ENCODE measurements at places on chromosomes 4 and X.

- H3K27ac ChIP-seq: peak within 1 kb of the TSS; percentile 38
- peak within 1 kb of the TSS; percentile 52 for H3K4me3 ChIP-seq
- peaks cover 4% of the 10 kb centered on the region for H3K4me1 ChIP-seq
- no peaks in the 10 kb centered on the region for H3K36me3 ChIP-seq
- no peaks in the 10 kb centered on the region for H3K27me3 ChIP-seq
- peak; percentile 96 for DNase-seq
Observed at GRCh38 chrX:49922291-49923241, at the start of gene CLCN5. TSS of gene CLCN5 (plus strand) at chrX:49922596. CDS start at chrX:49925299, 2,703 bp downstream.

GRCh38 chrX:124239911-124240310 is 92.5 kb upstream of the TEX13D start:
- no peaks in the 10 kb centered on the region for H3K27me3 ChIP-seq
- DNase-seq: no peak
- H3K36me3 ChIP-seq: no peaks in the 10 kb centered on the region
- H3K4me1 ChIP-seq: no peaks in the 10 kb centered on the region
- no peak overlapping the region for H3K27ac ChIP-seq

- no peak for DNase-seq
- H3K27me3 ChIP-seq: no peaks in the 10 kb centered on the region
- H3K27ac ChIP-seq: no peak overlapping the region
Observed at GRCh38 chr4:143721317-143721716, 20.8 kb upstream of the FREM3 start.

GRCh38 chr4:82744284-82744968 is 54.2 kb downstream of the SCD5 start:
- H3K4me3 ChIP-seq: no peak overlapping the region
- H3K4me1 ChIP-seq: peaks cover 8% of the 10 kb centered on the region
- no peaks in the 10 kb centered on the region for H3K27me3 ChIP-seq
- H3K36me3 ChIP-seq: no peaks in the 10 kb centered on the region

DNA sequence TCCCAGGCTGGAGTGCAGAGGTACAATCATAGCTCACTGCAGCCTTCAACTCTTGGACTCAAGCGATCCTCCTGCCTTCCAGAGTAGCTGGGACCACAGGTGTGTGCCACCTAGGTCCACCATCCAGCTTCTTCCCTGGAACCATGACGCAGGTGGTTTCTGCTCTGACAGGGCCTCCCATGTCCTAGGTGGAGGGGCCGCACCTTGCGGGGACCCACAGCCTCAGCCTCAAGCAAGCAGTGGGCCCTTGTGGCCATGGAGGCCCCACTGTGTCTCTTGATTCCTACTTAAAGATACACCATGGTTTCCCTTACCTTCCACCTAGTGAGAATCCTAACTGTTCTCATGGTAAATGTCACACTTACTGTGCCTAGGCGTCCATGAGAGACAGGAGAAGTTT is 6.9 kb upstream of the GPR78 start:
- no peaks in the 10 kb centered on the region for H3K27me3 ChIP-seq
- no peak for DNase-seq
- H3K4me1 ChIP-seq: no peaks in the 10 kb centered on the region
- no peak overlapping the region for H3K4me3 ChIP-seq
- H3K27ac ChIP-seq: no peak overlapping the region
- no peaks in the 10 kb centered on the region for H3K36me3 ChIP-seq

DNA sequence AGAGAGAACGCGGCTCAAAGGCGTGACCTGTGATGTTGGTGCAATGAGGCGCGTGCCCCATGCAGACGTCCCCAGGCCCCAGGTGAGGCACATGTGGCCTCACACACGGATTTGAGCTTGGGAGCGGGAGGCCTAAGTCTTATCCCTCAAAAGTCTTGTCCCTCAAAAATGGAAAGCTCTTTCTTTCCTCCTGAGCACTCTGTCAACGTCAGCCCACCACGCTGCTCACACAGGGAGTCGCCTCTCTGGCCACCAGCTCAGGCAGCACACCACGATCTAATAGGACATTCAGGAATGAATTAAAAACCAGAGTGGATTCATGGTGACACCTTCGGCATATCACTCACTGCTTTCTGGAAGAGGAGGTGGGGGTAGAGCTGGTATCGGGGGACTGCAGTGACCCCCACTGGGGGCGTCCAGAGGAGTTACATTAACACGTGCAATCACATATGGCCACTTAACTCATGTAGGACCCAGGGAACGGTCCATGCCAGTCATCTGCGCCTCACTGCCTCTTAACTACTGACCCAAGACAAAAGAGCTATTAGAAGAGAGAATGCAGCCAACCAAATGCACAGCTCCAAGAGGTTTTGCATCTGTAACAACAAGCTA is 21.9 kb upstream of the CYP4V2 start:
- H3K27ac ChIP-seq: no peak overlapping the region
- no peak for DNase-seq
- H3K4me1 ChIP-seq: no peaks in the 10 kb centered on the region
- peaks cover 3% of the 10 kb centered on the region for H3K36me3 ChIP-seq
- H3K27me3 ChIP-seq: no peaks in the 10 kb centered on the region
- no peak overlapping the region for H3K4me3 ChIP-seq

DNA sequence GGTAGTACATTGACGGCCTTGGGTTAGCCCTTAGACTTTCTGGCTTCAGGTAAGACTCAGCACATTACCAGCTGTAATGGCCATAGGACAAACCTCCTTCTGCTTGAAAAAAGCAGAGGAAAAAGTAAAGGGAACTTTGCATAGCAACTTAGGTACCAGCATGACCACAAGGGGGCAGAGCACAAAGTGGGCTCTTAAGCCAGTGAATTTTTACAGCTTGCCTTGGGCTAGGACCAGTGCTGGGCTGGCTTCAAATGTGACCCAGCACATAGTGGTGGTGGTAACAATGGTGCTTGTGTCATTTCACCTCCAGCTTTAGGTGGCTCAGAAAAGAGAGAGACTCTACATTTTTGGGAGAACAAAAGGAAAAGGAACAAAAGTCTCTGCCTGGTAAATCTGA is 66.1 kb downstream of the KLHL4 start:
- DNase-seq: no peak
- H3K27ac ChIP-seq: no peak overlapping the region
- no peak overlapping the region for H3K4me3 ChIP-seq
- H3K27me3 ChIP-seq: peaks cover 22% of the 10 kb centered on the region
- no peaks in the 10 kb centered on the region for H3K4me1 ChIP-seq

DNA sequence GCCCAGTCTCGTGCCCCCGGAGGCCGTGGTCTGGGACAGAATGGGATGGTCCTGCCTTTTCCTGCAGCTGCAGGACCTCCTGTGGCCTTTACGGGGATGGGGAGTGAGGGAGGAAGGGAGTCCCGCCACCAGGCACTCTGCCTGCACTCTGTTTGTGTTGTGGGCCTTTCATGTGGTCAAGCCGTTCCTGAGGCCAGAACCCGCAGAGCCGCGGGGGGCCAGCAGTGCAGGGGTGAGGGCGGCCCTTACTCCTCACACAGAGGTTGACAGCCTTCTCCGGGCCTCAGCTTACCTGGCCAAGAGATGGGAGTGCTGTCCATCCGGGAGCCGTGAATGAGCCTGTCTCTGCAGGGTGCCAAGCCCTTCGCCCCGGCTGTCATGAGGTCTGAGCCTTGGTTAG is 230.7 kb downstream of the AFAP1 start:
- peak; percentile 35 for DNase-seq
- H3K27me3 ChIP-seq: no peaks in the 10 kb centered on the region
- no peak overlapping the region for H3K27ac ChIP-seq
- no peak overlapping the region for H3K4me3 ChIP-seq

- H3K27me3 ChIP-seq: peaks cover 35% of the 10 kb centered on the region
- DNase-seq: no peak
- H3K4me3 ChIP-seq: no peak within 1 kb of the TSS
- no peaks in the 10 kb centered on the region for H3K36me3 ChIP-seq
Observed at GRCh38 chrX:13569479-13570260, at the start of gene EGFL6. TSS of gene EGFL6 (plus strand) at chrX:13569601. CDS start at chrX:13569862, 261 bp downstream.

GRCh38 chr4:133102043-133102442 is 47.1 kb upstream of the PCDH10 start:
- H3K27me3 ChIP-seq: no peaks in the 10 kb centered on the region
- H3K4me3 ChIP-seq: no peak overlapping the region

DNA sequence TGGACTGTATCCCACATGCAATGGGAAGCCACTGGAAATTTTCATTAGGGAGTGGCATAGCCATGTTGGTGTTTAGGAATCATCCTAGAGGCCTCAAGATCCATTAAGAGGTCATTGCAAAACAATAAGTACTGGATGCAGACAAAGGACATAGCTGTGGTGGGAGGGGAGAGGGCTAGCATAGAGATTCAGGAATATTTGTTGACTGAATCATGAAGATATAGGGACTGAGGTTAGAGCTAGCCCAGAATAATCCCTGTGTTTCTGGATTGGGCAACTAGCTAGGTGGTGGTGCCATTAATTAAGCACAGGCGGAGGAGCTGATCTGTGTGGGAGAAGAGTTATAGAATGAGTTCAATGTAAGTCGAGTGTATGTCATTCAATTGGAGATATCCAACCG is 135.0 kb downstream of the RAB28 start:
- H3K4me1 ChIP-seq: no peaks in the 10 kb centered on the region
- no peaks in the 10 kb centered on the region for H3K27me3 ChIP-seq
- H3K36me3 ChIP-seq: no peaks in the 10 kb centered on the region
- H3K27ac ChIP-seq: no peak overlapping the region
- H3K4me3 ChIP-seq: no peak overlapping the region
- no peak for DNase-seq

DNA sequence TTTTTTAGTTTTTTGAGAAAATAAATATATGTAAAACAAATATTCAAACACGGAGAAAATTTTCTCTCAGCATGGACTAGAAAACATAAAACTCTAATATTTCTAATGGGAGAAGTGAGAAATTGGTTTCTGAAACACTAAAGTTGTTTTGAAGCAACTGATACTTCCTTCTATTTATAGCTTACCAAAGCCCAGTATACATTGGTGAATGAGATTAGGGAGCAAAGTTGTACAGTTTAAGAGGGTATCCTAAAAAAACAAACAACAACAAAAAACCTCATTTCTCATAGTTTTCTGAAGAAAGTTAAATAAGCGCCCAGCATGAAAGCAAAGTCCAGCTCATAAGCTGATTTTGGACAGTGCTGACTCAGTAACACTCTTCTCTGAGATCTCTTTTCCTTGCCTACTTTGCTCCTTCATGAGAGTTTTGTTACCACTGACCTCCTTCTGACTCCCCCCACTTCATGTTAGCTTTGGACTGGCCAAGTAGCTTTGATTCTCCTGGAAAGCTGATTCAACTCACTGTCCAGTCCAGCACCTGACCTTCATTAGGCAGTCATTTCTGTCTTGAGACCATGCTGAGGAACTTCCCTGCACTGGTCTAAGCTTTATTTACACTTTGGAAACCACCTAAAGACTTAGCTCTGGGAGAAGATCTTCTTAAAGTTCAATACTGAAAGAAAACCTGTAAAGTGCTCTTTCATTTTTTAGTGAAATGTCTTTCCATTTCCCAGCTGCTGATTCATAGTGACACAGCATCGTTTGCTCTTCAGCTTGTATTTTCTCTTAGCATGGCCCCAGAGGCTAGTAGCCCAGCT is 21.8 kb upstream of the P2RY10 start:
- no peak overlapping the region for H3K27ac ChIP-seq
- no peaks in the 10 kb centered on the region for H3K36me3 ChIP-seq

DNA sequence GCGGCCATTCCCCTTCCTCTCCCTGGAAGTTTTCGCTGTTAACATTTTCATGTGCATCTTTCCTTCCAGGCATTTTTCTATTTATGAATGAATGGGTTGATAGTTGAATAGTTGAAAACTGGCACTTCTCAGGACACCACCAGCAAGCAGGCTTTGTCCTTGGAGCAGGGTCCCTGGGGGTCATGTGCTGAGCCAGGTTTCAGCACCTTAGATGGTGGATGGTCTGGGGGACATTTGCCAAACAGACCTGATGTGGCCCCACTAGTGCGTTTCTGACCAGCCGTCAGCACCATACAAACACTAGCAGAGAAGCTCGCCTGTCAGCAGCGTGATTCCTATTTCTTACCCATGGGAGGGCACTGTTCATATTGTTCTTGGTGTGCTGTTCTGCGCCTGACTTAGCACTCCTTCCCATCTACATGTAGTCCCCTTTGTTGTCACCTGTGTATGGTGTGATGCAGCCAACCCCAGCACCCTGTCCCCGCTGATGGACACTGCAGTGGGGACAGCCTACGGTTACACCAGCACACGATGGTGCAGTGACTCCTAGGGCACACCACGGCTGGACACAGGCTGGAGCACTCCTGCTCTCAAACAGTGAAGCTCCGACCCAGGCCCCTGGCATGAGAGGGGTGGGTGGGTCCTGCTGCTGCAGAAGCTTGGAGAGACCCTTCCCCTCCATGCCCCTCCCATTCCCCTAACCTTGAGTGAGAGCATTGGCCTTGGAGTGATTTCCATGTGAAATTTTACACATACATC is 27.2 kb upstream of the WFS1 start:
- no peak overlapping the region for H3K4me3 ChIP-seq
- H3K36me3 ChIP-seq: no peaks in the 10 kb centered on the region
- no peak overlapping the region for H3K27ac ChIP-seq

DNA sequence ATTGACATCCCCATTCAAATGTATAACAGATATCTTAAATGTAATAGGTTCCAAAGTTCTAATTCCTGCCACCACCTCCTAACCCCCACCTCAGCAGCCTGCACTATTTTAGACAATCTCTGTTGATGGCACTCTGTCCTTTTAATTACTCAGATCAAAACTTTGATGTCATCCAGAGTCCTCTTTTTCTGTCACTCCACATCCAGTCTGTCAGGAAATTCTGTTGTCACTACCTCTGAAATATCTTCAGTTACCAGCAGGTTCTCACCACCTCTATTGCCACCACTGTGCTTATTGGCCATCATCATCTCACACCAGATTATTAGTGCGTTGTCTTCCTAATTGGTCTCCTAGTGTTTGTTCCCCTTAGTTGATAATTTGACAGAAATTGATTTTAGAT is 76.2 kb downstream of the PTPN13 start:
- H3K4me1 ChIP-seq: no peaks in the 10 kb centered on the region
- H3K36me3 ChIP-seq: no peaks in the 10 kb centered on the region
- H3K27me3 ChIP-seq: no peaks in the 10 kb centered on the region
- no peak overlapping the region for H3K4me3 ChIP-seq
- DNase-seq: no peak

- peaks cover 3% of the 10 kb centered on the region for H3K4me1 ChIP-seq
- H3K4me3 ChIP-seq: no peak overlapping the region
- no peaks in the 10 kb centered on the region for H3K36me3 ChIP-seq
- no peak for DNase-seq
- H3K27me3 ChIP-seq: no peaks in the 10 kb centered on the region
Observed at GRCh38 chr4:145929415-145930178, 9.0 kb downstream of the ZNF827 start.

- H3K36me3 ChIP-seq: no peaks in the 10 kb centered on the region
- H3K4me3 ChIP-seq: no peak overlapping the region
- no peaks in the 10 kb centered on the region for H3K27me3 ChIP-seq
Observed at GRCh38 chr4:152164561-152164960, 371.3 kb downstream of the FBXW7 start.

DNA sequence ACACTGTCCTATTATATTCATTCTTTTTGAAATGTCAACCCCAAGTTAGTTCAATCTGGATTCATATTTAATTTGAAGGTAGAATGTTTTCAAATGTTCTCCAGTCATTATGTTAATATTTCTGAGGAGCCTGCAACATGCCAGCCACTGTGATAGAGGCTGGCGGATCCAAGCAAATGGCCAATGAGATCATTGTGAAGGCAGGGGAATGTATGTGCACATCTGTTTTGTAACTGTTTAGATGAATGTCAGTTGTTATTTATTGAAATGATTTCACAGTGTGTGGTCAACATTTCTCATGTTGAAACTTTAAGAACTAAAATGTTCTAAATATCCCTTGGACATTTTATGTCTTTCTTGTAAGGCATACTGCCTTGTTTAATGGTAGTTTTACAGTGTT is 1.6 kb downstream of the CXCL1 start:
- DNase-seq: no peak
- no peak overlapping the region for H3K27ac ChIP-seq
- no peaks in the 10 kb centered on the region for H3K27me3 ChIP-seq
- no peaks in the 10 kb centered on the region for H3K4me1 ChIP-seq
- H3K4me3 ChIP-seq: no peak overlapping the region
